ENCODE measurements at places on chromosomes 4 and X.

GRCh38 chr4:167114416-167114971 is 119.8 kb downstream of the SPOCK3 start:
- DNase-seq = no peak

DNA sequence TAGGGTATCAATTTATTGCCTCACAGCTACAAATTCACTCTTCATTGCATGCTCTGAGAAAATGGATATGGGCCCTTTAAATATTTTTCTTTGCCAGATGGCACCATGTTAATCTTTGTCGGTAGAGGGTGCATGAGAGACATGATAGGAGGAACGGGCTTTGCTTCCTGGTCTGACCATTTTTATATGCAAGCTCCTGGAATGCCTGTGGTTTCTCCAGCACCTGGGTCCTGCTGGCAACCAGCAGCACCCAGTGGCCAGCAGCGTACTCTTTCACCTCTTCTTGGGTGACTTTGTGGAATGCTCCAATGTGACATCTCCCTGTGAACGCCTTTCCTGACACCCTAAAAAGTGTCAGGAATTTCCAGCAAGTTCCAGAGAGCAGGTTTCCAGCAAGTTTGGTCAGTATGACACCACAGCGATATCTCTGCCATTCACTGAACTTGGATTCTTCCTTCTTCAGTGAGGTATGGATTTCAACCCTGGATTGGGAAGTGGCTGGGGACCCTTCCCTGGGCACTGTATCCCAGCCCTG is 140.3 kb upstream of the PGRMC2 start:
- no peak for DNase-seq

DNA sequence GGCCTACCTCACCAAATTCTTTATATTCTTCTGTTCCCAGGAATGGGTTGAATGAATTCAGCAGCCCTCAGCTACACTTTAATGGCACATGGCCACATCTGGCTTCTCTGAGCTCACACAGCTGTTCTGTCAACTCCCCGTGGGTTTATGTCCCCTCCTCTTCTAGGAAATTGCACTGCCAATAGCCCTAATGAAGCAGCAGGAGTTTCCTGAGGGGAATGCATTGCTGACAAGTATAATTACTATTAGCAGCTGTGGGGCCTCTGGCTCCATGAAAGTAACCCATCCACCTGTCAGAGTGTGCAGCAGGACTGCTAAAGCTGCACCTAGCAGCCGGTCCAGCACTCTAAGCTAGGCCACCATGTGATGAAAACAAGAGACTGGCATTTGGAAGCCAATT is 50.3 kb downstream of the FTHL17 start:
- no peak for DNase-seq

DNA sequence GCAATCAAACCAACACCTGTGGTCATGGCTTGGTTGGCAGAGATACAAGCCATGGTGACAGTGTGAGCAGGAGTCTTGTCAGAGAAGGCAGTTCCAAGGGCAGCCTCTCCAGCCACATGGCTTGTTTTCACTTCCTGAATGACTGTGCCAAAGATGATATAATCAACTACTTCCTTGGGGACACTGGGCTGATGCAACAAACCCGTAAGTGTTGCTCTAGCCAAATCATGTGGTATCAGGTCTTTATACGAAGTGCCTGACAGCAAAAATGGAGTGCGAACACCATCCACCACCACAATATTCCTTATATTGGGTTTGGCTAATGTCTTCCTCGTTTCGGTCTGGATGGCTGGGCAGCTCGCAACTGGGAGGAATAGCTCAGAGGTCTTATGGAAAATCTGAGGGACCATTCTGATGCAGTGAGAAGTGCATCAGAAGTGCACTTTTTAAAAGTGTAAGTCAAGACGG is 922.0 kb downstream of the NLGN4X start:
- no peak for DNase-seq

DNA sequence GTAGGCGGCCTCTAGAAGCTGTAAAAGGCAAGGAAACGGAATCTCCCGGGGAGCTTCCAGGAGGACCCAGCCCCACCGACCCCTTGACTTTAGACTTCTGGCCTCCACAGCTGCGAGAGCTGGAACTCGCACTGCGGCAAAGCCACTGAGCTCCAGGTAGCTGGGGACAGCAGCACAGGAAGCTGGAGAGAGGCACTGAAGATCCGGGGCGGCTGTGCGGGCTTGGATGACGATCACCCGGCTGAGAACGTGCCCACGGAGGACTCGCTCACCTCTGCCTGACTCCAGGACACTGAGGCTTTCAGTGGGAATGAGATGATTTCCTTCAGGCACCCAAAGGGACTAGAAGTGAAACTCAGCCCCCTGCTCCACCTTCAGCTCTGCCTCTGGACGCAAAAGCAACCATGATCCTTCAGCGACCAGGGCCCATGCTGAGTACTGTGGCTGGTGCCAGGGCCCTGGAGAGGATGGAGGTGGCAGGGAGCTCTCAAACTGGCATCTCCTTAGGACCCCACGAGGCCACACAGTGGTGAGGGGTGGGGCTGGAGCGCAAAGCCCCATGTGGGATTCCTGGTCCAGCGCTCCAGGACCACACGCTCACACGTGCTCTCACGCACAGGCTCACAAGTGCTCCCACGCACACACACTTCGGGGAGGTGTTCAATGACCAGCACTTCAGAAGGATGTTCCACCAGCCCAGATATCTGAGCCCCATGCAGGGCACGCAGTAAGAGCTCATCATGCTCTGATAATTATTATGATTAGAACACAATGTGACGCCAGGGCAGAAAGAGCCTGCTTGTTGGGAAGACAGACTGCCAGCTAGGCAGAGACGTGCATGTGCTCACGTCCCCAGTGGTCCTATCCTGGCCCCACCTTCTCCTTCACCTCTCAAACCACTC is 47.2 kb downstream of the ADRA2C start:
- no peak for DNase-seq

- no peak for DNase-seq
These were observed 191.4 kb downstream of the SPRY1 start for GRCh38 chr4:123587983-123588494.

- no peak for DNase-seq
These were observed 8.7 kb downstream of the WDFY3 start for GRCh38 chr4:84957514-84958420.

DNA sequence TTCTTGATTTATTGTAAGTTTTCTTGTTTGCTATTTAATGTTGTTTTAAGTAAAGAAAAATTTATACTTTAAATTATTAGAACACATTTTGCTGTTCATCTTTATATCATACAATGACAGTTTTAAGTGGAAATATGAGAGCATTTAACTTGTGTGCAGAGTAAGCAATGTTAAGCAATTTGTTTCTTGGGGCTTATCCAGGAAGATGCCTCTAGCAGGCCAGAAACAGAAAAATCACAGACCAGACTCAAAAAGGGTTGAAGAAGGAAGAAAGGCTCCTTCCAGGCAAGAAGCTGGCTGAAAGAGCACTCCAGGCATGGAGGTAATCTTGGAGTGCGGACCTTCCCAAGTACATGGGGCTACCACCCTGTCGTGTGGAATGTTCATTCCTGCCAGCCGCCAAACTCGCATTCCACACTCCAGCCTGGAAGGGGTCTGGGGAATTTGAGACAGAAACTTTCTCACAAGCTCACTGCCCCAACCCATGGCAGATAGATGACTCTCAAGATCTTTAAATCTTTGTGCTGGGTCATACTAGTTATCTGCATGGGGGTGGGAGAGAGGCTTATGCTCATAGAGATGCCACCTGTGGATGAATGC is 1521.3 kb upstream of the AGA start:
- no peak for DNase-seq
